ENCODE measurements at places on chromosomes 3 and 15.

DNA sequence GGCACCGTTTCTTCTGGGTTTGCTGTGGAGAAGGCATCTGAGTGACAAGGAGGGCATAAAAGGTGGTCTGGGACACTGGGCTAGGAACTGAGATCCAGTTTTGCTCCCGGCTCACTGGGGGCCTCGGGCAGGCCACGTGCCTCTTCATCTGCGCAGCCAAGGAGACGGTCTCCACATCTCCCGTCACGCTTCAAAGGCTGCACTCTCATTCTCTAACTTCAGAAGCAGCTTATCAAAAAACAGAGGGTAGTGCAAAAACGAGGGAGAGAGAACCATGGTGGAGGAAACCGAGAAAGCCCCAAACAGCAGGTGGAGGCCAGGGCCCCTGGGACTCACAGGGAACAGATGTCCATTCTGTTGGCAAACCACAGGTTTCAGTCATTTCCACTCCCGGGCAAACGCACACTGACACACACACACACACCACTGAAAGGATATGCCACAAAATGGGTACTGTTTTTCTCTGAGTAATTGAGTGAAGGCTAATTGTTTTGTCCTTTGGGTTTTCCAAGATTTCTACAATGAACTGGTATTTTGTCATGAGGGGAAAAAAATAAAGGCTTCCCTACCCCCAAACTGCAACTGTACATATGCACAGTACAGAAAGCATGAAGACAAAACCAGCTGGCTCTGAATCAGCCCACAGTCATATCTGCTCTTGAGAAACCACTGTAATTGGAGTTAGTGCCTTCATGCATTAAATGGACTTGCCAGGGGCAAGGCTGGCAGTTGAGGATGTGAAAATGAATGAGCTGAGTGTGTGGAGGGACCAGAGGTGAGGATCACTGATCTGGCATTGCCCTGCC, 71.9 kb downstream of the MGLL start:
- no peak for DNase-seq

- DNase-seq, result no peak
These were observed 11.9 kb downstream of the TMEM158 start for GRCh38 chr3:45214061-45214680.

- no peak for DNase-seq
These were observed 444.9 kb upstream of the THBS1 start for GRCh38 chr15:39135989-39136388.

GRCh38 chr3:138118612-138119422, 3.4 kb upstream of the DZIP1L start:
- DNase-seq, result no peak

- no peak for DNase-seq
These were observed 62.9 kb upstream of the ULK4 start for GRCh38 chr3:42024591-42025351.

- DNase-seq, result no peak
These were observed 93.9 kb downstream of the ECT2 start for GRCh38 chr3:172844428-172844827.

GRCh38 chr3:127745656-127746399, 73.1 kb downstream of the ABTB1 start:
- DNase-seq, result no peak

DNA sequence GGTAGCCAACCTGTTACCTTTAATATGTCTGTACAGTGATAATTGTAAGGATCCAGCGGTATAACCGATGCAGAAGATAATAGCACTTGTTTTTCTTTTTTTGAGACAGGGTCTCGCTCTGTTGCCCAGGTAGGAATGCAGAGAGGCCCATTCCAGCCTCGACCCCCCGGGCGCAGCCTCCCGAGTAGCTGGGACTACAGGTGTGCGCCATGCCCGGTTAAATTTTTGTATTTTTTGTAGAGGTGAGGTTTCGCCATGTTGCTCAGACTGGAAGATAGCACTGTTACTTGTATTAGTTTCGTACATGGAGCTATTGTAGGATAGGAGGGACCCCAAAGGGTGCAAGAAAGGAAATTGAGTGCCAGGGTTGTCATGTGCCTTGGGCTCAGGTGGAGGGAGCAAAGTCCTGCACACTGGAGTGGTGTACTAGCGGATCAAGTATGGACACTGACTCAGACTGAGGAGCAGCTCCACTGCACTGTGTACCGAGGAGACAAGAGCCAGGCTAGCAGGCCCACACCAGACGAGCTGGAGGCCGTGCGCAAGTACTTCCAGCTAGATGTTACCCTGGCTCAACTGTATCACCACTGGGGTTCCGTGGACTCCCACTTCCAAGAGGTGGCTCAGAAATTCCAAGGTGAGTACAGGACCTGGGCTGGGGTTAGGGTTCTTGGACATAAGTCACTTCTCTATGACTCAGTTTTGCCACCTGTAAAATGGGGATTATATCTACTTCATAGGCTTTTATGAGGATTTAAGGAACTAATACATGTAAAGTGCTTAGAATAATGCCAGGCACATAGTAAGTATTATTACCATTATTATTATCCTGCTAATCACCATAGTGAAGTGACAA, 1.0 kb downstream of the OGG1 start:
- no peak for DNase-seq

GRCh38 chr3:11150256-11150655, 4.0 kb upstream of the HRH1 start:
- no peak for DNase-seq

GRCh38 chr3:180594631-180595558, 7.1 kb upstream of the TTC14 start:
- DNase-seq, result no peak

DNA sequence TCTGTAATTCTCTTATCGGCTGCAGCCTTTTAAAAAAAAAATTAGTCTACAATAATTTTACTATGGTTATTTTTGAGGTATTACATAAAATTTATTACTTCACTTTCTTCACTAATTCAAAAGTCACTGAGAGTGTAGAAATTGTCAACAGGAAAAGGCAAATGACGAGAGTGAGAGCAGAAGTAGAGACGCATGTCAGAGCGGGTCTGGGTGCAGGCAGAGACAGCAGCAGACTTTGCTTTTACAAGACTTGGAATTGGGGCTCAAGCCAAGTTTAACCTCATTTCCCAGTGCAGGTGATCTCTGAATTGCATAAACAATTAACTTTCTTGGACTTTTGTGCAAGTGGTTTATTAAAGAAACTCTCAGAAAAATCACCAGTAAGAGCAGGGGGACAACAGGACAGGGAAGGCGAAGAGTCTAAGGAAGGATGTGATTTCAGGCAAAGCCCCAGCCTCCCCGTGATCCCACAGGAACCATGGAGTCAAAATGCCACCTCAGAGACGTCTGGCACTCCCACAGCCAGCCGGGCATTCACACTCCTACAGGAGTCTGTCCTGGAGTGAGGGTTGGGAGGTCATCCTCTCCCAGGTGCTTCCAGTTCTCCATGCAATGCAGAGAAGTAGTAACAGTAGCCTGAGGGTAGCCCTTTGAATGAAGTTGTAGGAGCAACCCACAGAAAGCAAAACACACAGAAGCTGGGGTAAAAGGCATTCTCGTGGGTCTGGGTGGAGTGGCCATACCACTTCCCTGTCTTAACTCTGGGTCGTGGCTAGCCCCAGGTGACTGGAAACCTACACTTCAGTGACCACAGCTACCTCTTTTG, 274.0 kb upstream of the TGFBR2 start:
- no peak for DNase-seq

- DNase-seq, result no peak
These were observed 245.0 kb downstream of the NTRK3 start for GRCh38 chr15:88011533-88011932.

DNA sequence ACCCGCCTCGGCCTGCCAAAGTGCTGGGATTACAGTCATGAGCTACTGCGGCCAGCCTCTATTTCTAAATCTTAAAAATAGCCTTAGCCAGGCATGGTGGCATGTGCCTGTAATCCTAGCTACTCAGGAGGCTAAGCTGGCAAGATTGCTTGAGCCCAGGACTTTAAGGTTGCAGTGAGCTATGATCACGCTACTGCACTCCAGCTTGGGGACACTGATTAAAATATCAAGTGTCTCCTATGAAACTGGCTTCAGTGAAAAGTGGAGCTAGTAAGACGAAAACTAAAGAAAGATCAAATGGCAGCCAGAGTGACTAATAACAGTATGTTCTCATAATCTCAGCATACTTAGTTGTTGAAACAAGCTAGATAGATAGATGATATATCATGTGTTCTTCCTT, 112.5 kb downstream of the STT3B start:
- no peak for DNase-seq

GRCh38 chr15:90234096-90234988, at the start of gene GDPGP1:
Gene GDPGP1, plus strand, starts transcription at chr15:90234209. Its CDS starts 6,700 bp downstream, at chr15:90240909.
- DNase-seq, result no peak

DNA sequence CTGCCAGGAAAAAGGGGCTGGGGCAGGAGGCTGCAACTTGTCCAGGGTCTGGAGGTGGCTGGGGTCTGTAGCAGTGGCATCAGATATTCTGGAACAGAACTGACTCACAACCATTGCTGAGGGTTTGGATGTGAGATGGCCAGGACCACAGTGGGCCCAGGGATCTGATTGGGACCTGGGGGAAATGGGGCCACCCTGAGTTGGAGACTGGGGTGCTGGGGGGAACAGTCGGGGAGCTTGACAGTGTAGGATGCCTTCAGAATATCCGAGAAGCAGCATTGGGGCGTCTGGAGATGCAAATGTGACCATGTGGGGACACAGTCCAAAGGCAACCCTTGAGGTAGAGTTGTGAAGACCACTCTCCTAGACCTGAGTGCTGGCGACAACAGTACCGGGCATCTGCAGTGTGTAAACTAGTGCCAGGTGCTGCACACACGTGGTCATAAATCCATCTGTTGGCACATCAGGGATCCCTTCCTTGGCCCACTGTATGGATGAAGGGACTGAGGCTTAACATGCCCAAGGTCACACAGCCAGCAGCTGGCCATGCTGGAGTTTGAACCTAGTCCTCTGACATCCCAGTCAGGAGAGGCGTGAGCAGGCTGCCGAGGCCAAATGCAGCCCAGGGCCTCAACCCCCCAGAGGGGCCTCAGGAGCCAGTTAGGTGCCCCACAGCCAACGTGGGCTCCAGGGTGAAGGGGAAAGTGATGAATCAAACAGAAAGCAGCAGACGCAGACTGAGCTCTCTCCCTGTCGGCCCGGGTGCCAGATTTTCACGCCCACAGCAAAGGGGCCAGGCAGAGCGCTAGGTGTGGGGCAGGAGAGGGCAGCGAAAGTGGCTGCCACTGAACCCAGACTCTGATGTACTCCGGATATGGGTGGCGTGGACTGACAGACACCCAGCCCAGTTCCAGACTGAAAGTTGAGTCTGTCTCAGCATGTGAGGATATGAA, 18.8 kb downstream of the HEMK1 start:
- DNase-seq, result peak; percentile 37

DNA sequence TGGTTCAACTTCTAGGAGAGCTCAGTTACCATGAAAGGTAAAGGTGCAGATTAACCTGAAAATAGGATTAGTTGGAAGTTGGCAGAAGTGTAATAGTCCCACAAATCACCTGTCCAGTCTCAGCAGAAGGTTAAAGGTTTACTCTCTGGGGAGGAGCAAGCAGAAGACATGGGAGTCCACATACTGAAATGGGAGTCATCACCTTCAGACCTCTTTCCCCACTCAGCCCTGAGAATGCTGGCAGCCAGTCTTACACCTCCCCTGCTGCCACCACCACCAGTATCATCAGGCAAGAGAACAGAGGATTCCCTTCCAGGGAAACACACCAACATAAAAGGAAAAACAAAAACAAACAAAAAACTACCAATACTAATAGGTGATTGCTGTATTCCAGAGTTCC, 13.8 kb upstream of the PLA2G4D start:
- DNase-seq, result no peak

DNA sequence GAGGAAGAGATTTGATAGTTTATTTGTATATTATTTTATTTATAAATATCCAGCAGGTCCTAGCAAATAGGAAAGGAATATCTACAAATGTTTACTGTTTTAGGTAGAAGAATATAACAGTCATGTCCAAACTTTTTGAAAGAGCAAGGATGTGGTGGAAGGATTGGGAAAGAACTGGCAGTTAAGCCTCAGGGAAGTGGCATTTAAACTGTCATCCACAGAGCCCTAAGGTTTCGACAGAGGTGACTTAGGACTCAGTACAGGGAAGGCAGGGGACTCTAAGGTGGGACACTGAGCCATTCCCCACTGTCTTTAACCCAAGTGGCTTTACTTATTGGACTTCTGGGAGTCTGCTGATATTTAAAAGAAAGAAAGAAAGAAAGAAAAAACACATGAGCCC, 11.8 kb upstream of the TMEM87A start:
- no peak for DNase-seq

- no peak for DNase-seq
These were observed 364.9 kb upstream of the RBMS3 start for GRCh38 chr3:28915741-28916500.

- no peak for DNase-seq
These were observed 87.4 kb downstream of the FLNB start for GRCh38 chr3:58095603-58096138.

DNA sequence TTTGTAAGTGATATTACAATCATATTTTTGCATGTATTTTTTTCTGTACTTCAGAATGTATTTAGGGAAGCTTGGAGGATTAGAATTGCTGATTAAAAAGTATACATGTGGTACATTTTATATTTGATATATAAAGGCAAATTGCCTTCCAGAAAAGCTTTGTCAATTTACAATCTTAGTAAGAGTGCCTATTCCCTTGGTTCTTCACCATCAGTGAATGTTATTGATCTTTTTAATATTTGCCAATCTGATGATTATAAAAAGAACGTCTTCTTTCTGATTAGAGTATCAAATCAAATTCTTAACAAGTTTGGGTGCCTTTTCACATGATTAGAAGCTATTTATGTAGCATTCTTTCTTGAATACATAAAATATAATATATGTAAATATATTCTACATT, 9.1 kb downstream of the WDR49 start:
- no peak for DNase-seq

DNA sequence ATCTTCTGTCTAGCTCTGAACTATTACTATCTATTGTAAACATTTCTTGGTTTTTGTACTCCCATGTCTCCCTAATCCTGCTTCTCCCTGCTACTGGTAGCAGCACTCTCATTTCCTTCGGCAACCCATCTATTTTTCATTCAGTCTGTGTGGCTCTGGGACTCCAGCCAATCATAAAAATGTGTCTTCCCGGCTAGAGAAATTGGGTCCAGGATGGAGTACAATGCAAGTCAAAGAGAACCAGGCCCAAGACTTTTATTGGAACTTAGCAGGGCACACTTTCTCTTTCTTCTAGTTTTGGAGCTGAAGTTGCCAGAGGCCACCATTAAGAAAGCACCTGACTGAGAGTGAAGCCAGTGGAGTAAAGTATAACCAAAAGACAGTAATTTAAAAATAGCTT, 22.8 kb upstream of the ARHGEF26 start:
- no peak for DNase-seq

DNA sequence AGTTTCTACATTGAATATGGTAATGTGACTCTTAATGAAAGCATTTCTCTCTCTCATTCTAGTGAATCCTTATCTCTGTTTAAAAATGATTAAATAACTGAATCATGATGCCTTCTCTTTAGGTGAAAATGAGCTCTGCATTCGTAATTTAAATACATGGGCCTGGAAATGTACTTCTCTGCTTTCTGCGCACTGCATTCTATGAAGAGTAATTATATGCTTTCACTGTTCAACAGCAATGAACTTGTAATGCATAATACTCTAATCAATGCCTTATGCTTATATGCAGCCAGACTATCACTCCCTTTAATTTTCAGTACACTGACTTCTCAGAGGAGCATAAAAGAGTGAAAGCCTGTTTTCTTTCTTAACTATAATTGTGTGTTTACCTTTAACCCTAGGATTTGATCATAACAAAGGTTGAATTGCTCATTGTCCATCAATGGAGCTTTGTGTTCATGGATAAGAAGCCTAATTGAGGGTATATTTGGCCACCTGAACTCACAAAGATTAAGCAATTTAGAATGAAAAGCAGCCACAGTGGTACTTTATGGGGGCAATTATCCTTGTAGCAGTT, 330.8 kb upstream of the PDZRN3 start:
- DNase-seq, result no peak
